ENCODE measurements at places on chromosomes 6 and 20.
A peak's percentile ranks its signal among the peaks of the same experiment; 100 is the strongest.

GRCh38 chr20:34369265-34369664, 6.2 kb downstream of the ITCH start:
- H3K4me1 ChIP-seq, result peaks cover 16% of the 10 kb centered on the region
- no peak overlapping the region for H3K4me3 ChIP-seq
- no peak overlapping the region for H3K27ac ChIP-seq
- H3K27me3 ChIP-seq, result no peaks in the 10 kb centered on the region
- peaks cover 29% of the 10 kb centered on the region for H3K36me3 ChIP-seq
- no peak for DNase-seq

DNA sequence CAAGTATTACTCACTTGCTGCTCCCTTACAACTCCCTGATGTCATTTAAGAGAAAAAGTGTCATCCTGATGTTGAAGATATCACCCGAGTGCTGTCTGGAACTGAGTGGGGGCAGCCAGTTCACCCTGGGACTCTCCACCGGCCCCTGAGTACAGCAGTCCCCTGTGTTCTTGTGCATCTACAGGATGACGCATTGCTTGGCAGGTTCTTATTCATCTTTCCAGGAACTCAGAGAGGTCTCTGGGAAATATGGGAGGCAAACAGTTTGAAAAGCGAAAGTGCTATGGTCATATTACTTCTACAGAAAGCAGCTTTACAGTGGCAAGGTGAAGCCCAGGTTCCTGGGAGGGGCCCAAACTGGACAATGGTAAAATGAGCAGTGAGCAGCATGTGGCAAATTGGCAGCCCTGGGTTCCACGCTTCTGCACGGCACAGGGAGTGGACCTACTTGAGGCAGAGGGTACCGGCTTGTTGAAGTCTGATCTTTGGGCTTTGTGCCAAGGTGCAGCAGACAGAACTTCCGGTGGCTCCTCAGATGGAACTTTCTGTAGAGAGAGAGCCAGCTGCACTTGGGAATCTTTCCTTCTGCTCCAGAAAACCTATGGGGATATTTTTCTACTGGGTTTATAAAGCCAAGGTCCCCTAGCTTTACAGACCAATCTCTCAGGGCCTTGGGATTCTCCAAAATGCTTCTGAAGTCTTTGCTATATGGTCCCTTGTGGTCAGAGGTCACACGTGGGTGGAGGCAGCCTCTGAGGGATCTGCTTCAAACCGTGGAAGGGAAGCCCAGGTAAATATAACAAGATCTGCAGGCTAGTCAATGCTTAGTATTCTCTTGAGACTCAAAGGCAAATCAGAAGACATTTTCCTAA, 128.3 kb downstream of the MAP3K7 start:
- peaks cover 3% of the 10 kb centered on the region for H3K27me3 ChIP-seq
- H3K4me1 ChIP-seq, result peaks cover 3% of the 10 kb centered on the region
- DNase-seq, result no peak

- H3K36me3 ChIP-seq, result no peaks in the 10 kb centered on the region
- DNase-seq, result no peak
- peaks cover 12% of the 10 kb centered on the region for H3K4me1 ChIP-seq
- H3K27ac ChIP-seq, result no peak overlapping the region
- peaks cover 1% of the 10 kb centered on the region for H3K27me3 ChIP-seq
- peak overlapping the region; percentile 10 for H3K4me3 ChIP-seq
Observed at GRCh38 chr20:22403632-22404361, 180.6 kb downstream of the FOXA2 start.

GRCh38 chr6:47380251-47380650, 70.5 kb upstream of the TNFRSF21 start:
- H3K27ac ChIP-seq, result no peak overlapping the region
- DNase-seq, result no peak
- no peak overlapping the region for H3K4me3 ChIP-seq
- H3K4me1 ChIP-seq, result peaks cover 3% of the 10 kb centered on the region
- H3K36me3 ChIP-seq, result no peaks in the 10 kb centered on the region

DNA sequence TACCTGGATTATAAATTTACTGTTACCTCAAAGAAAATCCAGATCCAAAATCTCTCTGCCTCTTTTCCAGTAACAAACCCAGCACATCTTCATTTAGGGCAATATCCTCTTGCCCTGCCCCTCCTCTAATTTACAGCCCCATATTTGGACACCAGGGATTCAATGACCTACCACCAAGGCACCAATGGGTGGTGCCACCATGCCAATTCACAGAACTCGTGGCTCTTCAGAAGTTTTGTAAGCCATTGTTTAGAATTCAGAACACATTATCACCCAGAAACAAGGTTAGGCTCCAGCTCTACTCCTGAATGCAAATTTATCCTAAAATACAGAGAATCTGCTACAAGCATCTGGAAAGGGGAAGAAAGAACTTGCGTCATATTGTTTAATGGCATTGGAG, 67.8 kb upstream of the SASH1 start:
- no peak for DNase-seq
- H3K27me3 ChIP-seq, result no peaks in the 10 kb centered on the region
- H3K27ac ChIP-seq, result no peak overlapping the region
- H3K4me3 ChIP-seq, result no peak overlapping the region
- H3K4me1 ChIP-seq, result peaks cover 10% of the 10 kb centered on the region

GRCh38 chr6:147586044-147586443, 77.6 kb downstream of the SAMD5 start:
- no peak overlapping the region for H3K4me3 ChIP-seq
- H3K4me1 ChIP-seq, result no peaks in the 10 kb centered on the region
- no peak for DNase-seq
- H3K36me3 ChIP-seq, result no peaks in the 10 kb centered on the region
- no peaks in the 10 kb centered on the region for H3K27me3 ChIP-seq

GRCh38 chr6:32166411-32167061, 2.1 kb downstream of the EGFL8 start:
- no peak overlapping the region for H3K4me3 ChIP-seq
- H3K27me3 ChIP-seq, result peaks cover 15% of the 10 kb centered on the region
- H3K27ac ChIP-seq, result no peak overlapping the region
- DNase-seq, result no peak
- H3K36me3 ChIP-seq, result peaks cover 43% of the 10 kb centered on the region

DNA sequence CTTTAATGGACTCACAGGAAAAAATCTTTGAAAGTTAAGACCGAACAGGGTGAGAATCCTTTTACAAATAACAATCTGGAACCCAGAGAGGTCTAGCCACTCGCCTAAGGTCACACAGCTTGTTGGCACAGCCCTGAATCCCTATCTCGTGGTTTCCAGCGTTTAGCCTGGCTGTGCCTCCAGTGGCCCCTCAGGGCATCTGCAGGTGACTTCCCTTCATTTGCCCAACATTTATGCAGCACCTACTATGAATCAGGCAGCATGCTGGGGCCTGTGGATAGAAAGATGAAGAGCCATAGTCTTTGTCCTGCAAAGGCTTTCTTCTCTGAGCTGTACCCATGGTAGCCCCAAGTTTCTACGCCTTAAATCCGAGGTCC, 2.6 kb upstream of the NR2E1 start:
- DNase-seq, result no peak
- no peak overlapping the region for H3K4me3 ChIP-seq
- peaks cover 55% of the 10 kb centered on the region for H3K27me3 ChIP-seq
- no peak overlapping the region for H3K27ac ChIP-seq
- H3K4me1 ChIP-seq, result peaks cover 25% of the 10 kb centered on the region
- no peaks in the 10 kb centered on the region for H3K36me3 ChIP-seq

GRCh38 chr6:135728589-135728988, 122.9 kb upstream of the PDE7B start:
- H3K27me3 ChIP-seq, result no peaks in the 10 kb centered on the region
- H3K36me3 ChIP-seq, result no peaks in the 10 kb centered on the region
- H3K4me1 ChIP-seq, result no peaks in the 10 kb centered on the region
- no peak for DNase-seq
- no peak overlapping the region for H3K4me3 ChIP-seq

DNA sequence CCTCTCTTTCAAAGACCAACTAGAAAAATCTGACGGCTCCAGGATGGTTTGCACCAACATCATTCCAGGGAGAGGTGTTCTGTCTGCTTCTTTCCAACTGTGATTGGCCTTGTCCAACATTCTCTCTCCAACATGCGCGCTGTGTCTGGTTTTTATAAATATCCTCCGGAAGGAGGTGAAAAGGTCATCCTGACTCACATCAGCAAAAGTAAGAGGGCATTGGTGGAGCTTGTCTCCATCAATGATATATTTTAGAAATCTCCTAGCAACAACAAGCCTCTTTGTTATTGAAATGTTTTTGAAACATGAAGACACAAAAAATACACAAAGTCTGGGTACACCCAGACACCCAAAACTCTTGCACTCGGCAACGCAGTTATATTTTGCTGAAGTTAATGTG, 475.3 kb upstream of the JARID2 start:
- H3K27me3 ChIP-seq, result peaks cover 3% of the 10 kb centered on the region
- H3K27ac ChIP-seq, result no peak overlapping the region
- no peak for DNase-seq
- no peaks in the 10 kb centered on the region for H3K36me3 ChIP-seq
- H3K4me3 ChIP-seq, result no peak overlapping the region

DNA sequence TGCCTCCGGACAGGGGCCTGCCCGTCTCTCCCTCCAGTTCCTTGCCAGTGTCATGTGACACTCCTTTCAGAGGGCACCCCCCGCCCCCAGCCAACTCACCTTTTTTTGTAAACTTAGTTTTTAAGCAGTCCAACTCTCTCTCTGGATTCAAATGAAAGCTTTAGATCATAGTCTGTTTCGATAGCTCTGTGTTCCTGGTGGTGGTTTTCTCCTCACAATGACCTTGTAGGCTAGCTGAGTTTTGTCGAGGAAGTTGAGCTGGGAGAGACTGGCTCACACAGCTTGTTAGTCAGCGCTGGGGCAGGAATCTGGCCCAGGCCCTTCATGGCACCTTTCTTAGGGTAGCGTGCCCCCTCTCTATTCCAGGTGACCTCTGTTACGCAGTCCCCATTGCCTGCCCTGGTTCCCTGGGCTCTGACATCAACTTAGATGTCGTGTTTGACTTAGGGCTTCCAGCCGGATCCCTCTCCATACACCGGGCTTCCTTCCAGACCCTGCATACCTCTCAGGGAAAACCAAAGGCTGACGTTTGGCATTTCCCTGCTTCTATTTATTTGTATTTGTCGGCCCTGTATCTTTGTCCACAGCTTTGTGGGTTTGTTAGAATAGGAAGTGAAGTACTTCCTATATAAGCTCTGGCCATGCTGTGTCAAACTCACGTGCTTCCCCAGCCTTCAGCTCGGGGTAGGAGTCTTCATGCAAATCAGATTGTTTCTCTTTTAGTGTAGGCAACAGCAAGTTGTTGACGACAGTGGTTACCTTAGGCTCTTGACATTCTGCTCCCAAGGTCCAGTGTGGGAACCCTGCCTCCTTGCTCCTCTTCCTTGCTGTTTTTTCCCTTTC, 12.7 kb downstream of the IGF2R start:
- peaks cover 17% of the 10 kb centered on the region for H3K27me3 ChIP-seq
- peak overlapping the region; percentile 98 for H3K27ac ChIP-seq
- DNase-seq, result peak; percentile 51
- H3K36me3 ChIP-seq, result peaks cover 6% of the 10 kb centered on the region
- H3K4me3 ChIP-seq, result peak overlapping the region; percentile 81

DNA sequence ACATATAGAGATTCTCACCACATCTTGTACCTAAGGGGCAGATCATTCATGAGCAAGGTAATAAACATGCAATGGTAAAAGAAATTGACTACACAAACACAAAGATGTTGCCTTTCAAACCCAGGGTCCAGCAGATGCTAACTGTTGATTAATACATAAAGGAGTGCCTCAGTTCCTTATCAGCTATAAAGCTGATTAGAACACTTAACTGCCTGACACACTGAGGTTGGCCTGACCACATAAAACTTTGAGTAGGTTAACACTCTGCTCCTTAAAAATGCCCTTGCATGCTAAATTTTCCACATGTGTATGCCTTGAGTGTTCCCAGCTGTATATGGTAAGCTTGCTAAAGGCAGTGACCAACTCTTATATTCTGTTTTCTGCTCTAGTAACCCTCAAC, 14.9 kb downstream of the CRISP2 start:
- no peak overlapping the region for H3K27ac ChIP-seq
- H3K27me3 ChIP-seq, result no peaks in the 10 kb centered on the region
- H3K4me1 ChIP-seq, result no peaks in the 10 kb centered on the region
- no peak overlapping the region for H3K4me3 ChIP-seq
- DNase-seq, result no peak

GRCh38 chr6:29850011-29850553, 22.5 kb downstream of the HLA-G start:
- DNase-seq, result no peak
- no peaks in the 10 kb centered on the region for H3K36me3 ChIP-seq
- H3K27me3 ChIP-seq, result peaks cover 2% of the 10 kb centered on the region
- peak overlapping the region; percentile 44 for H3K4me3 ChIP-seq

GRCh38 chr6:111989743-111990142, 64.2 kb upstream of the CCN6 start:
- no peak overlapping the region for H3K27ac ChIP-seq
- no peak overlapping the region for H3K4me3 ChIP-seq
- DNase-seq, result no peak
- H3K4me1 ChIP-seq, result peaks cover 27% of the 10 kb centered on the region
- H3K27me3 ChIP-seq, result peaks cover 4% of the 10 kb centered on the region

- H3K27me3 ChIP-seq, result peaks cover 6% of the 10 kb centered on the region
Observed at GRCh38 chr6:169820358-169820757, 68.9 kb downstream of the ERMARD start.

- DNase-seq, result no peak
- H3K27me3 ChIP-seq, result no peaks in the 10 kb centered on the region
- no peak overlapping the region for H3K27ac ChIP-seq
- no peaks in the 10 kb centered on the region for H3K36me3 ChIP-seq
- no peaks in the 10 kb centered on the region for H3K4me1 ChIP-seq
- no peak overlapping the region for H3K4me3 ChIP-seq
Observed at GRCh38 chr6:18837013-18837412, 449.9 kb downstream of the RNF144B start.

DNA sequence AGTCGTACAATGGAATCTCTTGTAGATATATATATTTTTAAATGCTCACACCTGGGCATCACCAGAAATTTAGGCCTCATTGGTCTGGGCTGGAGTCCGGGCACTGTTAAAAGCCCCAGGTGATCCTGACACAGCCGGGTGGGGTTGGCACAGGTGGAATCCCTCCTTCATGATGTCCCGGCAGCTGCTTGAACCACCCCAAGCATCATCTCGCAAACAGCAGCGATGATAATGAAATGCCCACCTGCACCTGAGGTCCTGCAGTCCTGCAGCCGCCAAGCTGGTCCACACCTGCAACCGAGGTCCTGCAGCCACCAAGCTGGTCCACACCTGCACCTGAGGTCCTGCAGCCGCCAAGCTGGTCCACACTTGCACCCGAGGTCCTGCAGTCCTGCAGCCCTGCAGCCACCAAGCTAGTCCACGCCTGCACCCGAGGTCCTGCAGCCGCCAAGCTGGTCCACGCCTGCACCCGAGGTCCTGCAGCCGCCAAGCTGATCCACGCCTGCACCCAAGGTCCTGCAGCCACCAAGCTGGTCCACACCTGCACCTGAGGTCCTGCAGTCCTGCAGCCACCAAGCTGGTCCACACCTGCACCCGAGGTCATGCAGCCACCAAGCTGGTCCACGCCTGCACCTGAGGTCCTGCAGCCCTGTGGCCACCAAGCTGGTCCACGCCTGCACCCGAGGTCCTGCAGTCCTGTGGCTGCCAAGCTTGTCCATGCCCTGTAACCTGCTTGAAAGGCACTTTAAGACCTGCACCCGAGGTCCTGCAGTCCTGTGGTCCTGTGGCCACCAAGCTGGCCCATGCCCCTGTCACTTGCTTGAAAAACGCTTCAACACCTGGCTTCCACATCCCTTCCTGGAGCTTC, 261.2 kb downstream of the DLL1 start:
- H3K27me3 ChIP-seq, result peaks cover 10% of the 10 kb centered on the region
- H3K4me1 ChIP-seq, result no peaks in the 10 kb centered on the region
- no peak for DNase-seq
- no peak overlapping the region for H3K27ac ChIP-seq
- H3K36me3 ChIP-seq, result peaks cover 9% of the 10 kb centered on the region

Measured in endothelial cell (in vitro differentiated cells).